ENCODE measurements at places on chromosomes 2 and 18. TPM values are rescaled to one million over a fixed set of nuclear protein-coding genes. Genes with fewer than 3 reads are reported as not detected.
A peak's percentile ranks its signal among the peaks of the same experiment; 100 is the strongest.

The FSHR gene
- total RNA-seq, result not detected

GRCh38 chr2:70553334-70553583 is 367 bp downstream of the TGFA start:
- no peaks in the 10 kb centered on the region for H3K36me3 ChIP-seq
- no peak for DNase-seq

GRCh38 chr2:216765761-216766262 is 70.5 kb upstream of the IGFBP5 start:
- H3K36me3 ChIP-seq, result no peaks in the 10 kb centered on the region
- H3K27me3 ChIP-seq, result peaks cover 8% of the 10 kb centered on the region
- peaks cover 3% of the 10 kb centered on the region for H3K4me1 ChIP-seq
- no peak overlapping the region for H3K27ac ChIP-seq

DNA sequence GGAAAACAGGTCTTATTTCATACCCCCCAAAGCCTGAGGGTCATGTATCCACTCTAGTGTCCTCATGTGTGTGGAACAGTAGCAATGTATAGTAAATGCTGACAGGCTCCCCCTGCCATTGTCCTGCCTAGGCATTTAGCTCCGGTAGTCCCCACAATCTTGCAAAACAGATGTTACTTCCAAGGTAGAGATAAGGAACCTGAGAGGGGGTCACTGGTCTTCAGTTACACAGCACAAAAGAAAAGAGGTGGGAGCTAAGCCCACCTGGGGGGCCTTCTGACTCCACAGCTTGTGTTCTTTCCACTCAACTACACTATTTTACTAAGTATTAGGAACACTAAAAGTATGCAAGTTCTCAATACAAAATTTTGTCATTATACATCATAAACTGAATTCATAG is 17.4 kb upstream of the FECH start:
- DNase-seq, result no peak
- no peak overlapping the region for H3K27ac ChIP-seq
- peaks cover 52% of the 10 kb centered on the region for H3K36me3 ChIP-seq
- H3K27me3 ChIP-seq, result no peaks in the 10 kb centered on the region
- H3K4me3 ChIP-seq, result no peak overlapping the region

DNA sequence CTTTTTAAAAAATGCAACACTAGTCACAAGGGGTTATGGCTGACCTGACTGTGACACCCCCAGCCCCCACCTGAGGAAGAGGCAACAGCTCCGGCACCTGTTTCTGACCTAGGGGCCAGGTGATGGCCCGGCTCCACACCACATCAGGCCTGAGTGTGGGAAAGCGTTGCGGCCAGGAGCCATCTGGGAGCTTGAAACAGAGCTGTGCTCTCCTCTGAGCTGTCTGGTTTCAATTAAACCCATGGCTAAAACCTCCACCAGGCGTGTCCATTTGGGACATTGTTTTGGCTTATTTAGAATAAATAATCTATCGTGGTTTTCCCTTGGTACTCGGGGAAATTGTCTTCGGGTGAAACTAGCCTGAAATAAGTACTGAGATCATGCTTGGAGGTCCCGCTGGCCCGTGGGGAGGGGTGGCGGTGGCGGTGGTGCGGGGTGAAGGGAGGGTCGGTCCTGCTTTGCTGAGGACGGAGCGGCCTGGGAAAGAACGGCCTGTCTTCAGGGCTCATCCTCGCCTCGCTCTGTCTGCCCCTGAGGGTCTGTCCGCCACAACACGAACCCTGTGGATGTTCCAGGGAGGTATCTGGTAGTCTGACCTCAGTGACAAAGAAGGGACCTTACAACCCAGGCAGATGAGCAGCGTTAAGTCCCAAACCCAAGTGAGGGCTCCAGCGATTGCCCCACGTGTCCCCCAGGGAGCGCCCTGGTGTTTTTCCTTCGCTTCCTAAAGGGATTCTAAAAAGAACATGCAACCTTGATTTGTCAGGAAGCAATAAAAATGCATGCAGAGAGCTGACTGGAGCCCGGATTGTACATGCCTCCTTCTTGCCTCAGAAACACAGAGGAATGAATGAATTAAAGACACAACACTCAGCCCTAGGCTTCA is 58.7 kb downstream of the IL1RL2 start:
- H3K27ac ChIP-seq, result no peak overlapping the region
- no peaks in the 10 kb centered on the region for H3K36me3 ChIP-seq
- peaks cover under 1% of the 10 kb centered on the region for H3K4me1 ChIP-seq

- H3K27me3 ChIP-seq, result no peaks in the 10 kb centered on the region
- no peak overlapping the region for H3K27ac ChIP-seq
- no peak overlapping the region for H3K4me3 ChIP-seq
- no peaks in the 10 kb centered on the region for H3K4me1 ChIP-seq
Measured at GRCh38 chr2:129793431-129793902, 186.0 kb upstream of the RAB6C start.

DNA sequence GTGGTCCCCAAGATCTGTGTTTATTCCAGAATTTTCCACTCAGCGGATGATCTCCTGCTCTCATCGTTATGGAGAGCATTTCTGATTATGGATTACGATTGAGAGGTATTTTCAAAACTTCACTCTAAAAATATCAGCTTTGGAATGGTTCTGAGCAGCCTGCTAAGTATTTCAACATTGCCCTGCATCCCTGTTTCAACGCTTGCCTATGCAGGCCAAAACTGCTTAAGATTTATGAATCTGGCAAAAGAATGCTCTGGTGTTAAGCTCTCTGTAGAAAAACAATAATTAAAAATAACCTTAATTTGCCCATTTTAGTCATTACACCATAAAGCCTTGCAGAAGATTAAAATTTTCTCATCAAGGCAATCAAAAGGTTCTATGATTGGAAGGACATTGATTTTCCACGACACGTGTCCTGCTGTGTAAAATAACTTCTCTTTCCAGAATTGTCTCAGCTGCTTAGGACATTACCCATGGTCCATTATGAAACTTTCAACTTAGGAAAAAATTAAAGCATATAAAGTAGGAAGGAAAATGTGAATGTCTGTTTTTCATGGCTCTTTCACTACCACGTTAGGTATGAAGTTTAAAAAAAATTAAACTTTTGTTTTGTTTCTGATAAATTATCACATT is 229.9 kb downstream of the ACKR3 start:
- DNase-seq, result no peak
- H3K4me1 ChIP-seq, result no peaks in the 10 kb centered on the region
- H3K27ac ChIP-seq, result no peak overlapping the region
- H3K27me3 ChIP-seq, result peaks cover 10% of the 10 kb centered on the region

DNA sequence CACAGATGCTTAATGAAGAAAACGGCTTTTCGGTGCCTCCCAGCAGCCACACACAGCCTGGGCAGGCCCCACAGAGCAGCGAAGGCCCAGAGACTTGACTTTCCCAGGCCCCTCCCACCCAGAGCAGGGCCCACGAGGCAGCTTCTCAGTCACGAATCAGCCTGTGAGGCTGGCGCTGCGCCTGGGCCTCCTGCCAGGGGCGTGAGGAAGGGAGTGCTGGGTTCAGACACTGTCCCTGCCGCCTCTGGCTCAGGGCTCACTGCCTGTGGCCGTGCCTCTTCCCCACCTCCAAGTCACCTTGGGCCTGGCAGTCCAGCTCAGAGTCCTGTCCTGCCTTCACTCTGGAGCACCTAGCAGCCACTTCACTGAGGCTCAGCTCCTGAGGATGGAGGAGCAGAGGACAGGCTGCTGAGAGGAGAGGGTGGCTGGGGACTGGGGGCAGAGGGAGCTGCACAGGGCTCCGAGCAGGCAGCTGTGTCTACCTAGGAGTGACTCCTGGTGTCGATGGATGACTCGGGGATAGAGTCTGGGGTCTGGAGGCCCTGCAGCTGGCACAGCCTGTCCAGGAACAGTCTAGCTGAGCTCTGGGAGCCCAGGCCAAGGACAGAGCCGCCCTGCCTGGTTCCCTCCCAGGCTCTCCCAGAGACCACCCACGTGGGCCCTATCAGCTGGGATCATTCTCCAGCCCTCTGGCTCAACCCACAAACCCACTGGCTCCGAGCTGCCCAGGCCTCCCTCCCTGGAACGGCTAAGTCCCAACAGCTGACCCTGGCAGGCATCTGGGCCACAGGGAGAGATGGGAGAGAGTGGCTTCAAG is 36.4 kb upstream of the FOSL2 start:
- DNase-seq, result peak; percentile 91
- no peaks in the 10 kb centered on the region for H3K36me3 ChIP-seq
- H3K4me3 ChIP-seq, result no peak overlapping the region
- peaks cover 24% of the 10 kb centered on the region for H3K4me1 ChIP-seq
- peak overlapping the region; percentile 77 for H3K27ac ChIP-seq

DNA sequence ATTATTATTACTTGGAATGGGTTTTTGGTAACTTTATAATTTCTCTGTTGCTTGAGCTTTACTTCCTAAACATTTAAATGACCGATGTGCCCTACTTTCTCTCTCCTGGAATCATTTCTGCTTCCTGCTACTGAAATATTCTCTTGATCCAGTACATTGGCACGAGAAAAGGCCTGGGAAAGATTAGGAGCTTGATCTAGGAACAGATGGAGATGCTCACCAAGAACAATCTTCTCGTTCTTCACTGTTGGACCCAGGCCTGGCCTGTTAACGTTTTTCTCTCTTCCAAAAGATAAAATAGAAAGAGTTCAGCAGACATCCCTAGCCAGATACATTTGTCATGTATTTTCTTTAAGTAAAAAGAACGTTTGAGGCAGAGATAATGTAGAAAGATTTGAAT is 1356.8 kb upstream of the CRIM1 start:
- H3K36me3 ChIP-seq, result no peaks in the 10 kb centered on the region
- no peak overlapping the region for H3K27ac ChIP-seq
- no peaks in the 10 kb centered on the region for H3K4me1 ChIP-seq
- no peaks in the 10 kb centered on the region for H3K27me3 ChIP-seq
- no peak overlapping the region for H3K4me3 ChIP-seq

Measured in IMR-90 (cell line).